Stimulated activated CD8-positive, alpha-beta memory T cell treated with anti-CD3 and anti-CD28 coated beads, Interleukin-12 subunit alpha, Interleukin-12 subunit beta, amount 100 ng/mL, for 4 hours (primary cell): ENCODE measurements at places on chromosomes 6 and 20.
A peak's percentile ranks its signal among the peaks of the same experiment; 100 is the strongest.

- DNase-seq, result no peak
Measured at GRCh38 chr6:136486357-136486756, 63.9 kb downstream of the MAP7 start.

GRCh38 chr20:4691753-4692152 lies 30.0 kb upstream of the PRND start:
- DNase-seq, result no peak

- no peak for DNase-seq
Measured at GRCh38 chr6:165511807-165512206, 151.2 kb downstream of the PDE10A start.

GRCh38 chr6:121449331-121449730 lies 13.9 kb downstream of the GJA1 start:
- DNase-seq, result no peak

DNA sequence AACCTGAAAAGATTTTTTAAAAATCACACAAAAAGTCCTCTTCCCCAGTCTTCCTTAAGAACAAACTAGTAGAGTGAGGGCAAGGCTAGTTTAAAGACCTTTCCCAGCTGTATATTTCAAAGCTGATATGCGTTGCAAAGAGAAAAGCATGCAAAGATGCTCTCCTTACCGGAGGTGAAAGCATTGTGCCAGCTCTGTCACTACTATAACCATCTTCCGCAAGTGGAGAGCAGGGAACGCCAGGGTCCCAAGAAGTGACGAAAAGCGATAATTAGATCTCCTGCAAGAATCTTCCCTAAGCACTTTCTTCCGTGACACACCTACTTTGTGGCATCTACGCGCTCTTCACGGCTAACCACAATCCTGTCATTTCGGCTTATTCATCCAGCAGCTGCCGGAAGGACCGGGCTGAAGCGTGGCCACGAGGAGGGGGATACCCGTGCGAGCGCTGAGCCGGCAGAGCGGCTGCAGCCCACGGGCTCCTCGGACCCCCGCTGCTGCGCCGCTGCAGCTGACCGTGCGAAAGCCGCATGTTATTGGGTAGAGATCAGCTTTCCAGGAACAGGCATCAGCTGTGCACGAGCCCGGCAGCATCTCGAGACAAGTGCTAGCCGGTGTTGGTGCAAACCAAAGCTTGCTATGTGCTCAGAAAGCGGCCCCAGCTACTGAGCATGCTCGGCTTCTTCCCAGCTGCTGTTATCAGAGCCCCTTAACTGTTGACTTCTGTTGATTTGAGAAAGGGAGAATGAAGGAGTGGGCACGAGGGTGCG lies 57.2 kb upstream of the ARHGAP18 start:
- DNase-seq, result peak; percentile 31

- no peak for DNase-seq
Measured at GRCh38 chr6:135922174-135922573, 70.7 kb downstream of the PDE7B start.

DNA sequence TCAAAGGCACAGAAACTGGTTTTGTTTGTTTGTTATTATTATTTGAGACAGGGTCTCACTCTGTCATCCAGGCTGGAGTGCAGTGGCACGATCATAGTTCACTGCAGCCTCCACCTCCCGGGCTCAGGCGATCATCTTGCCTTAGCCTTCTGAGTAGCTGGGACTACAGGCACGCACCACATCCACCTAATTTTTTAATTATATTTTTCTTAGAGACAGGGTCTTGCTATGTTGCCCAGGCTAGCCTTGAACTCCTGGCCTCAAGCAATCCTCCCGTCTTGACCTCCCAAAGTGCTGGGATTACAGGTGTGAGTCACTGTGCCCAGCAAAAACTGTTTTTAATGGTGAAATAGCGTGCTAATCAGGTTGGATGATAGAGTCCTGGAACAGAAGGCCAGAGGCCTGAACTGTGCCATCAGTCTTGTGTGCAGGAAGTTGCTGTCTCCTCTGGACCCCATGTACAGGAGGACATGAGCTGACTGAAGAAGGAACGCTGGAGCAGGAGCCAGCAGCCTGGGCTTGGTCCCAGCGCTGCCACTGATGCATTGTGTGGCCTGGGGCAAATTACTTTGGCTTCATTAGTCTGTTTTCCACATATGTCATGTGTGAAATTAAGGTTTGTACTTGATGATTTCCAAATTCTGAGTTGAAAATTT lies 4.9 kb downstream of the TM9SF4 start:
- no peak for DNase-seq

DNA sequence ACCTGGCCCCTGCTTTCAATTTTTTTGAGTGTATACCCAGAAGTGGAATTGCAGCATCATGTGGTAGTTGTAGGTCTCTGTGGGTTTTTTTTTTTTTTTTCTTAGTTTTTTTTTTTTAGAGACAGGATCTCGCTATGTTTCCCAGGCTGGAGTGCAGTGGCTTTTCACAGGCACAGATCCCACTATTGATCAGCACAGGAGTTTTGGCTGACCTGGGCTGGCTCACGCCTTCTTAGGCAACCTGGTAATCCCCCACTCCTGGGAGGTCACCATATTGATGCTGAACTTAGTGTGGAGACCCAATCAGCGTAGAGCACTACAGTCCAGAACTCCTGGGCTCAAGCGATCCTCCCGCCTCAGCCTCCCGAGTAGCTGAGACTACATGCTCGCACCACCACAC lies 25.9 kb downstream of the MTO1 start:
- DNase-seq, result no peak

DNA sequence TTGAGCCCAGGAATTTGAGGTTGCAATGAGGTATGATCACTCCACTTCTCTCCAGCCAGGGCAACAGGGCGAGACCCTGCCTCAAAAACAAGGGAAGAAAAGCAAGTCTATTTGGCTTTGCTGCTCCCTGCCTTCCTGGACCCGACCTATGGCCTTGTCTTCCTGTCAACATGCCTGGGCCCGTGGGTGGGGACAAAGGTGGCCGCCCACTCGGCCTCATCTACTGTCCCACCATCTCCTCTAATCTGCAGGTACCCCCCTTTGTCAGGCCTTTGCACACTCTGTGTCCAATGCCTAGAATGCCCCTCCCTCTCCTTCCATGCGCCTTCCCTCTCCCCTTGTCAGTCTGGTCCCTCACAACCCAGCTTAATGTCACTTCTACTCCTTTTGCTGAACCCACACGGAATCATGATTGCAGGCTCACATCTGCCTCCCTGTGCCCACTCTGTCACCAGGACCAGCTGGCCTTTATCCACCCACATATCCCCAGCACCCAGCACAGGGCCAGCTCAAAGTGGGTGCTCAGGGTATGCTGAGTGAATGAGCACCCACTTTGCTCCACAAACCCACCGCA lies 40.3 kb downstream of the MDFI start:
- DNase-seq, result no peak

DNA sequence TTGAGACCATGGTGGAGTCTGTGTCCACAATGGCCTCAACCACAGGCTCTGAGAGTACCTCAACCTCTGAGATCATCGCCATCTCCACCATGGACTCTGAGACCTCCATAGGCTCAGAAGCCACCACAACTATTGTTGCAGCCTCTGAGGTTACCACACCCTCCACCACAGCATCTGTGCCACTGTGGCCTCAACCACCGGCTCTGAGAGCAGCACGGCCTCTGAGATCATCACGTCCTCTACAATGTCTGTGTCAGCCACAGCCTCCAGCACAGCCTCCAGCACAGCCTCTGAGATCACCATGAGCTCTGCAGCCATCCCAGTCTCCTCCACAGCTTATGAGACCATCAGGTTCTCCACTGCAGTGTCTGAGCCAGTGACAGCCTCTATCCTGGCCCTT lies 19.4 kb upstream of the MUC21 start:
- DNase-seq, result no peak

DNA sequence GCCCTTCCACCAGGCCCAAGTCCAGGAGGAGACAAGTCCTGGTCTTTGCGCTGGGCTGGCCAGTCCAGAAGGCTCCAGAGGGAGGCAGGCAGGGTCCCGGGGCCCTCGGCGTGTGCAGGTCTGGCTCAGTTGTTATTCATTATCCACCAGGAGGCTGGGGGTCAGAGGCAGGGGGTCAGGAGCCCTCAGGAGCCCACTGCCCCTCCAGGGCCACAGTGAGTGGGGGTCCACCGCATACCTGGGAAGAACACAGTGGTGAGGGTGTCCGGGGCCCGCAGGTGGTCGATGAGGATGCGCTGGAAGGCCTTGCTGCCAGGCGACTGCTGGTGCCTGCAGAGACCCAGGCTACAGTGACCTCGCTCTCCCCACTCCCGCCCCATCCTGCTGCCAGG lies 4.4 kb upstream of the C20orf144 start:
- no peak for DNase-seq

DNA sequence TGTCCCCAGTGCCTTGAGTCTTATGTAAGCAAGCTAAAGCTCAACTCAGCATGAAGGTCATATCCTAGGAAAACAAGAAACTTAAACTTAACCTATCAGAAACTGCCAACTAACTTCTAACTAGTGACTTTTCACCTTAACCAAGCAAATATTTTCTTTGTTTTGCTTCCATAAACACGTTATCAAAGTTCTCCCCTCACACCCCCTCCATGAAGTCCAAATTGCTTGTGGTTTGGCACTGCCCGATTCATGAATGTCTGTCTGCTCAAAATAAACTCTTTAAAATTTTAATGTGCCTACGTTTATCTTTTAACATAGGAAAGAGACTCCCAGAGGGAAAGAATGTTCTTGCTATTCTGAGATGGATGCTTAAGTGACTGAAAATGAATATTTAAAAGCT lies 34.9 kb downstream of the GSTA2 start:
- DNase-seq, result no peak

GRCh38 chr20:5402903-5403531 lies 86.3 kb upstream of the PROKR2 start:
- no peak for DNase-seq

- DNase-seq, result no peak
Measured at GRCh38 chr6:7267071-7267465, 45.9 kb downstream of the SSR1 start.

- DNase-seq, result no peak
Measured at GRCh38 chr6:158709809-158710208, 60.0 kb downstream of the SYTL3 start.

DNA sequence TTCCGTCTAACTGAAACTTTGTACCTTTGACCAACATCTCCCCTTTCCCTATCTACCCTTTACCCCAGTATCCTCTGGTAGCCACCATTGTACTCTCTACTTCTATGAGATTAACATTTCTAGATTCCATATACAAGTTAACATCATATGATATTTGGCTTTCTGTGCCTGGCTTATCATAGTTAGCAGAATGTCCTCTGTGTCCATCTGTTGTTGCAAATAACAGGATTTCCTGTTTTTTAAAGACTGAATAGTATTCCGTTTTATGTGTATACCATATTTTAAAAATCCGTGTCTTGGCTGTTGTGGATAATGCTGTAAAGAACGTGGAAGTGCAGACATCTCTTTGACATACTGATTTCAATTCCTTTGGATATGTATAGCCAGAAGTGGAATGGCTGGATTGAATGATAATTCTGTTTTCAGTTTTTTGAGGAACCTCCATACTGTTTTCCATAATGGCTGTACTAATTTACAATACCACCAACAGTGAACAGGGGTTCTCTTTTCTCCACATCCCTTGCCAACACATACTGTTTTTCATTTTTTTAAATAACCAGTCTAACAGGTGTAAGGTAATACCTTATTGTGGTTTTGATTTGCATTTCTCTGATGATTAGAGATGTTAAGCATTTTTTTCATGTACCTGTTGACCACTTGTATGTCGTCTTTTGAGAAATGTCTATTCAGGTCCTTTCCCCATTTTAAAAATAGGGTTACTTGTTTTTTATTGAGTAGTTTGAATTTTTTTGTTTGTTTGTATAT lies 53.8 kb downstream of the CDC5L start:
- no peak for DNase-seq

DNA sequence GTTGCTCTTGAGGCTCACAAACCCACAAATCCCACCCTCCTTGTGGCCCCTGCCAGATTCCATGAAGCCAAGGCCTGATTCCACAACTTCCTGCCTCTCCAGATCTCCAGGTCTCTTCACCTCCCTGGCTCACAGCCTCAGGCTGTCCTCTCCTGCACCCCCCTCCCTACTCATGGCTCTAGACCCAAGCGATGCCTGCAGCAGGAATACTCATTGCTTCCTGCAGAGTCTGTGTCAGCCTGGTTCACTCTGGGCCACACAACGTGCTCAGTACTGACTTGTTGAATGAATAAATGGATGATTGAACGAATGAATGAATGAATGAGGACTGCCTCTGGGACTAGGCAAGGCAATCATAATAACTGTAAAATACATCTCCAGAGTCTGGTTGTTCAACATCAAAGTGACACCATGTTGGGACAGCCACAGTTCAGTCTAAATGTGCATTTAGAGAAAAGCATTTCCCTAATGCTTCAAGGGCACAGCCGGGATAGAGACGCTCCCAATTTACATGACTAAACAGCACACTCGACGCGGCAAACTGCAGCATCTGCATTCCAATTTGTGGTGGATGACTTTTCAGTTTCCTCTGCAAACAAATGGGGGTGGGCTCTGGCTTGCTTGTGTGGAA lies 139.9 kb downstream of the GRM4 start:
- DNase-seq, result no peak

DNA sequence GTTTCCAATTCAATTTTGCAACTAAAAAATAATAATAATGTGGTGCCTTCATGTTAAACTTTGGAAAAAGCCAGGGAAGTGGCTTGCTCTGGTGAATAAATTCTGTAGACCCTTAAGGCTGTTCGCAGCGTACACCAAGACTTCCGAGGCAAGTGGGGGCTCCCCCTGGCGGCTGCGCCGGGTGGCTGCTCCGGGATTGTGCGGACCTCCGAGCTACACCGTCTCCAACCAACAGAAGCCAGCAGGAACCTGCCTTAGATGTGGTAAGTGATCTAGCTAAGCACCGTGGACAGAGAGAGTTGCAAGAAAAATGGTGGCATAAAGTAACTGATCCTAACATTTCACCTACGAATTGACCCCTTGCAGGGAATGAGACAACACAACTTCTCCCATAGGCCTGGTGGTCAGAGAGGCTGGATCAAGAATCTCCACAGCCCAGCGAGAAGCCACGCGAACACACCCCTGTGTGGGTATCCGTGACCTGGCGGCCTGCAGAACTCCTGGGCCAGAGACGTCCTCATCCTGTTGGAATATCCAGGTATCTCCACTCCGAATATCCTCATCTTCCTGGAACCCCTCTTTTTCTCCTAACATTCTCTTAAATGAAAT lies 69.6 kb downstream of the TBXT start:
- DNase-seq, result peak; percentile 14

DNA sequence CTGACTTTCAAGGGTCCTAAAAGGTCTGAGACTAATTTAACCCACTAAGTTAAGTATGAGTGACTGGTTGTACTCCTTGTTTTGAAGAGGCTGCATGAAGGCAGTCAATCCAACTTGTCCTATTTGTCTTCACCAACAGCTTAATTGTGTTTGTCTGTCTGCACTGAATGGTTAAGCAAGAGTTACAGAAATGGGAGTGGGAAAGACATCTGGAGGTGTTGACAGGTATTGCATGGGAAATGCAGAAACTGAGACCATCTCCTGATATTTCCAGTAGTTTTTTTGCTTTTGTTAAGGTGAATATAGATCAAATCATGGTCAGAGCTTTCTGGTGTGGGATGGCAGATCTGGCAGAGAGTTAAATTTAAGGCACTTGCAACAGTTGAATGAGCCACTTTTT lies 6.5 kb downstream of the FUT9 start:
- DNase-seq, result no peak

- no peak for DNase-seq
Measured at GRCh38 chr6:18342223-18342622, 44.9 kb upstream of the RNF144B start.
